ENCODE measurements at places on chromosomes 12 and 14.

DNA sequence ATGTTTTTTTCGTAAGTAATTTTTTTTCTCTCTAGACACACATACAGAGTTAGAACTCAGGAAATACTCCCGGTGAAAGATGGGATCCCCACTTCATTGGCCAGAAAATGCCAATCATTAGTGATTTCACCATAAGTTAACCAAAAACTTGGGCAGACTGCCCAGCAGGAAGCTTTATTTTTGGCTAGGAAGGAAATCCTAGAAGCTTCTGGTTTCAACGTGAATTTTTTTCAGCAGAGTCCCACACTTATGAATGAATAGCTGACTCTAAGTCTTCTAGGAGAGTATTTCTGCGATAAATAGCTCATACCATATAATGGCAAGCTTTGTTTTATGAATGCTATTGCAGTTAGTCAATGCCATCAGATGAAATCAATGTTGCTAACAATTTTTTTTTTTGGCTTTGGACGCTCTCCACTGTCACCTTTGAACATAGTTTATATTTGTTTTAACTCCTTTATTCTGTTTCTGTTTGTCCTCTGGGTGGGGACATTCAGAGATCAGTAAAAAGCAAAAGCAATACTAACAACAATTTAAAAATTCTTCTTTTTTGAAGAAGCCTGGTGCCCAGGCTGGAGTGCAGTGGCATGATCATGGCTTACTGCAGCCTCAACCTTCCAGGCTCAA is 9.5 kb downstream of the PPP1CC start:
- no peak for DNase-seq

GRCh38 chr12:2372178-2372577 is 319.4 kb downstream of the CACNA1C start:
- DNase-seq: no peak

DNA sequence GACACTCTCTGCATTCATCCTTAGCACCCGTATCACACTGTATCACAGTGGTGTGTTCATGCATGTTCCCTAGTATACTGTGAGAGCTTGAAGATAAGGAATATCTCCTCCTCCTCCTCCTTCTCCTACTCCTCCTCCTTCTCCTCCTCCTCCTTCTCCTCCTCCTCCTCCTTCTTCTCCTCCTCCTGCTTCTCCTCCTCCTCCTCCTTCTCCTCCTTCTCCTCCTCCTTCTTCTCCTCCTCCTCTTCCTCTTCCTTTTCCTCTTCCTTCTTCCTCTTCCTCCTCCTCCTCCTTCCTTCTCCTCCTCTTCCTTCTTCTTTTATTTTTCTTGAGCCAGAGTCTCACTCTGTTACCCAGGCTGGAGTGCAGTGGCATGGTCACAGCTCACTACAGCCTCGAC is 27.1 kb downstream of the DAO start:
- DNase-seq: no peak

DNA sequence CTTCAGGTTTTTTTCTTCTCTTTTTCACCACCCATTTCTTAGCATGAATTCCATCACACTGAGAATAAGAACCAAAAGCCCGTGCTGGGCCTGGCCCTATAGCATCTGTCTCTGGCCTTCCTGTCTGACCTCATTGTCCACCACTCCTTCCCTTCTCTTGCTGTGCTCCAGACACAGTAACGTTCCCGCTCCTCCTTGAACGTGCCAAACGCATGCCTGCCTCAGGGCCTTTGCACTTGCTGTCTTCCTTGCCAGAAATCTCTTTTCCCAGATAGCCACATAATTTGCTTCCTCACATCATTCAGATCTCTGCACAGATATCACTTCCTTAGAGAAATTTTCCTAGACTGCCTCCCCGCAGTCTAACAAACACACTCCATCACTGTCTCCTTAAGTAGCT is 119.6 kb upstream of the CPSF6 start:
- DNase-seq: no peak

- DNase-seq: no peak
These were observed 138.8 kb upstream of the WSCD2 start for GRCh38 chr12:107990325-107990724.

GRCh38 chr14:62905566-62905965 is 139.7 kb downstream of the KCNH5 start:
- DNase-seq: no peak

- no peak for DNase-seq
These were observed 439 bp downstream of the GOLGA5 start for GRCh38 chr14:92794547-92794941.

DNA sequence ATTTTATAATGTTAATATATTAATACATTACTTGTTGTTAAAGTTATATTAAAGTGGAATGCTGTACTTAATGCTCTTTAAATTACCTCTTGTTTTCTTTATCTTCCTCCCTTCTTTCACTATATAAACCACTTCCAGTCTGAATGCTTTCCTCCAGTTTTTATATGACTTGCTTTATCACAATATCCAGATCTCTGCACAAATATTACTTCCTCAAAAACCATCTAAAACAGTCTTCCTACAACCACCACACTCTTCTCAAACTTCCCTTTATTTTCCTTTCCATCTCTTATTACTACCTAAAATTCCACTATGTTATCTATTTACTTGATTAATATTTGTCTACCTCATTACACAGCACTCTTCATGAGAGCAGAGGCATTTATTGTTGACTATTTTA is 956.6 kb downstream of the LRFN5 start:
- DNase-seq: no peak

GRCh38 chr12:81034926-81035325 is 43.0 kb upstream of the ACSS3 start:
- DNase-seq: no peak

DNA sequence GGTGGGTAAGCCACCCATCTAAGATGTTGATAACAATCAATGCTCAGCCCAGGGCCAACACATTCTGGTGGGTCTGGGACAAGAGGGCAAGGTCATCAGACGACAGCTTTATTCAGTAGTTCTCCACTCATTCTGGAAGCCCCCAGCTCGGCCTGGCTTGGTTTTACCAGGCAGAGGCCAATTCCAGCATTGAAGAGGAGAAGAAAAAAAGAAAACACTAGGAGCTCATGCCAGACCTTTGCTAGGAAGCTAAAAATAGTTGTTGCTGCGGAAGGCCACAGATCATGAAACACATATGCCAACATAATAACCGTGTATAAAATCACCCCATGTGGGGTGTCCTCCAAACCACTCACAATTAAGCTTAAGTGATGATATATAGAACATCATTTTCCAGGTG is 44.4 kb downstream of the CCDC60 start:
- no peak for DNase-seq

DNA sequence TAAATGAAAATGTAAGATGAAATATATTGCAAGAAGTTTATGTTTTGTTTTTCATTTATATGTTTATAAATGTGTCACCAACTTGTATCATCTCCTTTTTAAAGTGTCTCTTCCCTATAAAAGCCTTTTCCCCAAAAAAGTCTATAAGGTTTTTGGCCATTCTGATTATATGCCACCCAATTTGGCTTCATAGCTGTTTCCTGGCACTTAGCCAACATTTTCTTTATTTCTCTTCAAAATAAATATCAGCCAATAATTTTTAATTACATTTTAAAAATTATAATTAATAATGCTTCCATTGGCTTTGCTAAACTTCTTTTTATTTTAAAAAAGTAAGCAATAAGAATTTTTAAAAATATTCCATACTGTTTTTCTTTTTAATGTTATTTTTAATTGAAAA is 171.8 kb downstream of the RASSF9 start:
- no peak for DNase-seq

DNA sequence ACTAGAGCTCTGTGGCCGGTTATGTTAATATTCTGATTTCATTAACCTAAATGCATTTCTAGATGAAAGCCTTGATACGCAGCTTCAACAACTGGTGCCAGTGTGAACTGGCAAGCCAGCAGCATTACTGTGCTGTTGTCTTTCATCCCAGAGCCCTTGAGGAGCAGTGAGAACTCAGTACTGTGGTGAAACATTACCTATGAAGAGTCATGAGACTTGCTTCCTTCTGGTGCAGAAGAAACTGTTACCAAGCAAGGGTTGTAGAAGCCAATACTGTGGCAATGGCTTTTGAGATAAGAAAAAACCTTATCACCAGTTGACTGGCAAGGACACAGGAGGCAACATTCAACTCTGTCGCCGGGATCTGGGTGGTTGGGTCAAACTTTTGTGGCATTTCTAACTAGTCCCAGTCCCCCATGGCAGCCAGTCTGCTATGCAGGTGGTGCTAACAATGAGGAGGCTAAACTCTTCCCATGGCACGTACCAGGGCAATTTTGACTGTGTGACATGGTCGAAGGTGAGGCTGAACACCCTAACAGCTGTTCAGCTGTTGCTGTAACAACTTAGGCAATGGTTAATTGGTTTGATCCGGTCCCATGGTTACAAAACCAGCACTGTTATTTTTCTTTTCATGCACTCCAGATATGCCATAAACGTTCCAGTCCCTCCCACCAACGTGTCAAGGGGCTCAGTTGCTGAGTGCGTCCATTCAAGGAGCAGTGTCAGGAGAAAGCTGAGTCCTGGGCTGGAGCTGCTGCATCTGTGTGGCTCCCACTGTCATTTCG is 12.6 kb upstream of the LGALS3 start:
- DNase-seq: no peak

DNA sequence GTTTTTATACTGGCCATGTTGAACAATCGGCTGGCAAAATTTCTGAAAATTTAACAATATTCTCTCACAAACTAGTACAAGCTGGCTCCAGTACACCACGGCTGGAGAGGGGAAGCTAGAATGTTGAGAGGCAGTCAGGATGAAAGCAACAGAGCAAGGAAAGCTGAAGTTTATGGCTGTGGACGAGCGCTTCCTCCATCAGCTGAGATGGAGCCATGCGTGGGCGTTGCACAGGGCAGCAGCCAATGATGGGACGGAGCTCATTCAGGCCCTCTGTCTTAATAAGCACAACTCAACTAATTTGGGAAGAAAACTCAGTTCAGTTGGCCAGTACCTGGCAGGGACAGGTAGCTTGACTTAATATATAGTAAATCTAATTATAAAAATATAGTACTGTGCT is 14.1 kb upstream of the DCP1B start:
- DNase-seq: no peak

- no peak for DNase-seq
These were observed 21.4 kb upstream of the CKAP4 start for GRCh38 chr12:106269150-106269771.

DNA sequence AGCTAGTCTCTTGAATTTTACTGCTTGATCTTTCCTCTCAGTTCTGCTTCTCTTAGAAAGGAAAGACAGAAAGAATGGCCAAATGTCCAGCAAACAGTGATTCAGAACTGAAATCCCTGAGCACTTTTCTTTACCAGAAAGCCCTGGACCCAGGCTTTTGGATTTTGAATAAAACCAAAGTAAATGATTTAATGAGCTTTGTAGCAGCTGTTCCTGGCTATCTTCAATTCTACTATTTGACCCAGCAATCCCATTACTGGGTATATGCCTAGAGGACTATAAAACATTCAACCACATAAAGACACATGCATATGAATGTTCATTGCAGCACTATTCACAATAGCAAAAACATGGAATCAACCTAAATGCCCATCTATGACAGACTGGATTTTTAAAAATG is 187.2 kb downstream of the PRKD1 start:
- no peak for DNase-seq

DNA sequence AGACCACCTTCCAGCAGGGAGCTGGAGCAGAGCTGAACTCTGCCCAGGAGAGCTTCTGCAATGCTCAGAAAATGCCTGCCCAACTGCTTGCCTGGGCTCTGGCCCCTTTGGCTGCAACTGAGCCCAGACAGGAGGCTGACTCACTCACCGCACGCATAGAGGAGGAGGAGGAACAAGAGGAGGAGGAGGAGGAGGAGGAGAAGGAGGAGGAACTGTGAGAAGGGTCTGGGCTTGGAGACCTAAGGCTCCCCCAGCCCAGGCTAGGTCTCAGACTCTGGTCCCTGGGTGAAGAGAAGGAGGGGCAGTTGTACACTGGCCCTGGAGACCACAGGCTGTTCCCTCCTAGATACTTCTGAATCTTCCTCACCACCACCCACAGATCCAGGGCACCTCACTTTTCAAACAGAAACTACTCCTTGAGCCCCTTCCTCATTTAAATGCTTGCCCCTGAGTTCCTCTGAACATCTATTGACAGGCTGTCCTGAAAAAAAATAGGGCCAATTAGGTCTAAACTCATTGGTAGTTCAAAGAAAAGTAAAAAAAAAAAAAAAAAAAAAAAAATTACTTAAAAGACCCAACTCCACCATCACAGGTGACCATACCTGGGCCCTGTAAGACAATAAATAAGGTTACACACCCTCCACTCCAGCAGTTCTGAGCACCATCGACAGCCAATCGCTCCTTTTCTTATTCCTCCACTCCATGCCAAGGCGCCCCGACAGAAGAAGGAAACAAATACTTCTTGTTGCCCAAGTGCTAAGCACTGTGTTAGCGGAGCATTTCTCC is 674 bp downstream of the VDR start:
- DNase-seq: no peak

GRCh38 chr14:55964821-55965220 is 153.4 kb upstream of the PELI2 start:
- DNase-seq: no peak

DNA sequence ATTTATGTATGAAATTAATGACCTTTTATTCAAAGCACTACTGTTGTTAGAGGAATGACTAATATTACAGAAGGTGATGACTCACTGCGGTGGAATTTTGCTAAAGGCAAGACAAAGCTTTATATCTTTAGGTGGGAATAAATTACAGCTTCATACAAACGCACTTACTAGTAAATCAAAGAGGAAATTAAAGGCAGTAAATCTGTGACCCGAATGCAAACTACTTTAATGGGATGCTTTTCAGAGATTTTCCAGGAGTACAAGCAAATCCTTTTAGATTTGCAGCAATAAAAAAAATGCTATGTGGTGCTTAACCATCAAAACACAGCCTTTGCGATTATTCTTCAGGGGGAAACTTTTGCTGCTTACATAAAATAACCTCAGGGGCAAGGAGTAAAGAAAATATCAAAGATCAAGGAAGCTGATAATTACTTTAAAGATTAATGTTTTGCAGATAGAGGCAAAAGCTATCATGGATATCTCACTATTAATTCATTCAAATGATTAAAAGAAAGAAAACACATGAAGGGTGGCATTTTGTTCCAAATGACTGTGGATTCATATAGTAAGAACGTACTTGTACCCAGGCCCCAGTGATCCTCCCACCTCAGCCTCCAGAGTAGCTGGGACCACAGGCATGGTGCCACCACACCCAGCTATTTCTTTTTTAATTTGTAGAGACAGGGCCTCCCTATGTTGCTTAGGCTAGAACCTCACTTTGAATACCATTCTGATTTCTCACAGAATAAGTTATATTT is 98.9 kb downstream of the DENND5B start:
- no peak for DNase-seq

GRCh38 chr12:15720295-15720694 is 68.9 kb downstream of the EPS8 start:
- DNase-seq: no peak
